ENCODE measurements at places on chromosomes 1 and 21.

DNA sequence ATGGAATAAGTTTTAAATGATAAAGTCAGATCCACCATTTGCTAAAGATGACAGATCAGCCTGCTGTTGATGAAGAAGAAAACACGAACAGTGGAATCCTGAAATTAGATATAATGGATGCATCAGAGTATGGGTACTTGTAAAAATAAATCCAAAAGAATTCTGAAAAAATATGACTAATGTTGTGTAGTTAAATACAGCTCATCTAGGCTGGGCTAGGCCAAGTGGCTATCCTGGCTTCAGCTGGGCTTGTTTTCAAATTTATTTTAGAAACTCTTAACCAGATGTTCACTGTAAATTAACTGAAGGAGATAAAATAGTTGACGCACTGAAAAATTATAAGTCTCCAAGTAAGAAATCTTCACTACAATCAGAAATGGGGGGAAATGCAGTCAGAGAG lies 7.4 kb upstream of the RGS2 start:
- no peak for DNase-seq

- no peak for DNase-seq
These were observed 165.1 kb downstream of the DAB1 start for GRCh38 chr1:57258557-57259325.

GRCh38 chr1:18934205-18935000 lies 22.1 kb downstream of the IFFO2 start:
- no peak for DNase-seq

GRCh38 chr1:209672705-209673630 lies 2.2 kb upstream of the G0S2 start:
- DNase-seq = peak; percentile 90

DNA sequence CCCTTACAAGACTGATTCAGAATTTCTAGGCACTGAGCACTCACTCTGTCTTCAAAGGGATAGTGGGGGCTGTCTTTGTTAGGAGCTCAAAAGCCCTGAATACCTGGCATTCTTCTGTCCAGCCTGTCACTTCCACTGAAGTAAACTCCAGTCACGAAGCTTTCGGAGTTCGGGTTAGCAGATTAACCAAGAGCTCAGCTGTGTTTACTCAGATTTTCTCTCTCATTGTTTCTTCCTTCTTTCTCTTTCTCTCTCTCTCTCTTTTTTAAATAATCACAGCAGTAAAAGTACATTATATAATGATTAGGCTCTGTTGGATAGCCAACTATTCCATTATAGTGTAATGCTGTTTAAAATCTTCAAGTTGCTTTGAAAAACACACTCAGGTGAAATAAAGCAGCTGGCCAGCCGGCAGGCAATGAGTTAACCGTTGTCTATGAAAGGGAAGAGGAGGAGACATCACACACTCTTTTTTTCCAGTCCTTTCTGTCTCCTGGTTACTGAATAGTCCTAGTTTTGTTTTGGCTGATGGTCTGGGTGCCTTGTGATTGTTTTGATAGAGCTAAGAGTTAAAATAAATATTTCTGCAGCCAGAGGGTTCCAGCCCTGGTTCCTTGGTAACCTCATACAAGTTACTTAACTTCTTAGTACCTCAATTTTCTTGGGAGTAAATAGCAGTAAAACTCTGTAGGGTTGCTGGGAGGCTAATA lies 89.8 kb downstream of the ADSS2 start:
- DNase-seq = no peak

GRCh38 chr1:15413563-15414444 lies 4.1 kb downstream of the EFHD2 start:
- no peak for DNase-seq

GRCh38 chr1:93874025-93874651 lies 4.9 kb downstream of the DNTTIP2 start:
- DNase-seq = peak; percentile 44

DNA sequence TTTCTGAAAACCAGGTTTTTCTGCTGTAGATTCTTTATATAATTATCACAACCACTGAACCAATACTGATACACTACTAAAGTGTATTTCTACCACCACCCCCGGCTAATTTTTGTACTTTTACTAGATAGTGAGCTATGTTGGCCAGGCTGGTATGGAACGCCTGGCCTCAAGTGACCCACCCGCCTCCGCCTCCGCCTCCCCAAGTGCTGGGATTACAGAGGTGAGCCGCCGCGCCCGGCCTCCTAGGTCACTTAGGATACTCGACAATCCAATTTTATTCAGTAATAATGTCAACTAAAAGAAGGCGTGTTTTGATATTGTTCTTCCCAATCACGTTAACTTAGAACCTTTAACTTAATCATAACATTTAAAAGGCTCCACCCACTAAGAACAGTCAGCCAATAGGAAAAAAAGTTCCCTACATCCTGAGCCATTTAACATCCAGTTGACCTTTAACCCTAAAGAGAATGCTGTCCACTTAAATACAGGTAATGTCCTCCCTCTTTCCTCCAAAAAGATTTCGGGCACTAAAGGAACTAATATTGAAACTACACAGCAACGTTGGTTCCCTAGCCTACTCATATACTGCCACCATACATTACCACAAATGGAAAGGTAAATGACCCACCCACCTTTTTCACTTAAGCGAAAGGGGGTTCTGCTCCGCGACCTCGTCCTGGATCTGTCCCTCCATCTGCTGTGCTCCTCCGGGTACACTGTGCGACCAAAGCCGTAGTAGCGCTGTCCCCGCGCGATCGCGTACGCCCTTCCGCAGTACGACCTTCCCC lies 1.2 kb downstream of the RSRP1 start:
- DNase-seq = peak; percentile 31

DNA sequence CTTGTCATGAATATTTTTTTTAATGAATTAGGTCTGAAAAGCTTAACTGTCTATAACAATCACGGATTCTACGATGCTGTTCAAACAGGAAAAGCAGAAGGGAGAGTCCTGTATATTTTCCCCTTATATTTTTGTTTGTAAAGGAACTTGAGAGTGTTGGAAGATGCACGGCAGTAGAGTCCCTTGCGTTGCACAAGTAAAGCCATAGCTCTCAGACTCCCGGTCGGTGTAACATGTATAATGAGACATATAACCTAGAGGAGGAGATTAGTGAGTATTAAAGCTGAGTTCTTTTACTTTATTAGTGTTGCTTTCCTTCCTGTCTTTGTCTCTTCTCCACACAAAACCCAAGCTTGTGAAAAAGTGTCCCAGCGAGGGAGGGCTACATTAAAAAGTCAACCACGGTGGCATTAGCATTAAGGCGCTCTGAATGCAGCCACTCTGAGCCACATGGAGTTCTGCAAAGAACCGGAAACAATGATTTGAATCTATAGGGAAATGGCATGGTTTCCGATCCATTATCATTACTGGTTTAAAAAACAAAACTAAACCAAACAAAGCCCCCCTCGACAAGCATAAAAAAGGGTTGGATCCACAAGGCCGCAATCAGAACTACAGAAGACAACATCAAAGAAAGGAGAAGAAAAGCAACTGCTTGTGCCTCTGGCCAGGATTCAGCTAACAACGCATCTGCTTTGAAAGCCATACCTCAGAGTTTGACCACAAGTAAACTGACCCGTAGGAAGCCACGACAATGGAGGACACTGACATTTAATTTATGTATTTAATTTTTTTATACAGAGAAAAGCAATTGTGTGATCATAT lies 356.8 kb downstream of the LMO4 start:
- no peak for DNase-seq

GRCh38 chr1:3598522-3599285 lies 12.6 kb downstream of the MEGF6 start:
- DNase-seq = no peak

DNA sequence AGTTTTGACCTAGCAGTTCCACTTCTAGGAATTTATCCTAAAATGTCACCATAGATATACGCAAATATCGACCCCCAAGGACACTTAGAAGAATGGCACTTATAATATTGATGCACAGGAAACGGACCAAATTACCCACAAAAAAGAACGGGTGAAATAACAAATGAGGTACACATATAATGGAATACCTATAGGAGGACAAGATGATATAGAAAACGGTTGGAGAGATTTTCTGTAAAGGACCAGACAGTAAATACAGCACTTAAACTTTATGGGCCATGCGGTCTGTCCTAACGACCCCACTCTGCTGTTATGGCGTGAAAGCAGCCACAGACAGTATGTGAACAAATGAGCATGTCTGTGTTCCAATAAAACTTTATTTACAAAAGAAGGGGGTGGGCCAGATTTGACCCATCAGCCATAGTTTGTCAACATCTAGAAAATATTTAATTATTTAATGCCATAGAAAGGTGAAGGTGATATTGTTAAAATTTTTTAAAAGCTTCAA lies 2.4 kb downstream of the TMPRSS3 start:
- DNase-seq = no peak

DNA sequence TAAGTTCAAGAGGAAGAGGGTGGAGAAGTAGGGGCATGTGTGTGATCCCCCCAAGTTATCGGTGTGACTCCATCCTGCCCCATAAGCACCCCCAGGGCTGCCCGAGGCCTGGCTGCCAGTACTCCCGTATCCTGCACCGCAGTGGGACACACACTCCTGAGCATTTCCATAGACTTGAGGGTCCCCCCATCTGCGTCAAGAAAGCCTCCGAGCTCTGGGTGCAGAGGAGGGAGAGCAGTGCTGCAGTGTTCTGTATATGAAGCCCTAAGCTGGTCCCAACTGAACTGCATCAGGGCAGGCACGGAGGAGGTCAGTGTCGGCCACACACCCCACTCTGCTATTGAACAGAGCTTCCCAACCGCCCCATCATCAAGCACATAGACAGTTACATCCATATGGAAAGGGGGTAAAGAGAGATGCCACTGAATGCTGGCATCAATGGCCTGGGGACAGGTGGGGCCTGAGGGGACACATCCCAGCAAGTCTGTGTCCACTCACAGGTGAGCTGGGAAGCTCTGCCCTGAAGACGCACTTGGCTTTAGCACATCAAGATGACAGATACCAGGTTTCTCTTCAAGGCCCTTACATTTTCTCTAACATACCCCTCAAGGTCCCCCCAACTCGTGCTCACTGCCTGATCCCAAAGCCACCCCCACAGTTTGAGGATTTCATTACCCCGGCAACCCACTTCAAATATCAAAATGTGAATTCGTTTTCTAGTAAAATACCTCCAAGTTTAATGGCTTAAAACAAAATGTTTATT lies 64.3 kb downstream of the EVA1C start:
- no peak for DNase-seq

DNA sequence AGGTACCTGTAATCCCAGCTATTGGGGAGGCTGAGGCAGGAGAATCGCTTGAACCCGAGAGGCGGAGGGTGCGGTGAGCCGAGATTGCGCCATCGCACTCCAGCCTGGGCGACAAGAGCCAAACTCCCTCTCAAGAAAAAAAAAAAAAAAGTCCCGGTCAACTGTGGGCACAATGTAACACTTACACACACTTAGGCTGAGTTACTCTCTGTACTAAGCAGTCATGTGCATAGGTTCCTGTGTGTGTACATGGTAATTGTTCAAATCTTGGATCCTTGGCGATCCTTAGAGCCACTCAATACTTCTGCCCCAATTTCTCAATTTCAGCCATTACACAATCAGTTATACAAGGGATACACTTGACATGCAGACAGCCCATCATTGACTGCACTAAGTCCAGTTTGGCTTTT lies 11.6 kb downstream of the SDCCAG8 start:
- DNase-seq = no peak
